ENCODE measurements at places on chromosomes 12 and 14. TPM values are rescaled to one million over a fixed set of nuclear protein-coding genes. Genes with fewer than 3 reads are reported as not detected.

DNA sequence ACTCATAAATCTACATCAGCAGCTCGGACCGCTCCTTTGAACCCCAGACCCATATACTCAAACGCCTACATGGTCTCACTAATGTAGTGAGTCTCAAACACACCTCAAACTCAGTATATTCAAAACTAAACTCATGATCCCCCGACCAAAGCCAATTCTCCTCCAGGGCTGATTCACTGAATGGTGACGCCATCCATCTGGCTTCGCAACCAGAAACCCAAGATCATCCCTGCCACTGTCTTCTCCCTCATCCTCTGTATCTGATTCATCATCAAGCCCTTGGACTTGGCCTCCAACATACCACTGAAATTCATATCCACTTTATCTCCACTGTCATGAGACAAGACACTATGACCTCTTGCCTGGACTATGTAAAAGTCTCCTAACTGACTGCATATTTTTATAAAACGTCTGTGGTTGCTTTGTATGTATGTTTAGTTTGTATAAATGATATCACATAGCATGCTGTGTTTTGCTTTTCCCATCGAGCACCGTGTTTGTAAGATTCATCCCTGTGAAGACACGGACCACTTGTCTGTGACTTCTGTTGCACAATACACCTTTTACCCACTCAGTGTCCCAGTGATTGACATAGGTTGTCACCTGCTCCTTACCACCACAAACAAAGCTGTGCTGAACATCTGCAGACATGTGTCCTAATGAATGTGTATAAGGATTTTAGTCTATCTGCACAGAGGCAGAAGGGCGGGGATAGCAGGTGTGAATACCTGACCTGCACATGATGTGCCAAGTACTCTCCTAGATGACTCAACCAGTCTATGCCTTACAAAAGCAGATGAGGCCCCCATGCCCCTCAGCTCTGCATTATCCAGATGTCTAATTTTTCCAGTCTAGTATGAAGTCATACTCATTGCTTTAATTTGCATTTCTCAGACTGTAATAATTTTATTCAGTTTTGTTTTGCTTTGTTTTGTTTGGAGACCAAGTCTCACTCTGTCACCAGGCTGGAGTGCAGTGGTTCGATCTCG is 76.9 kb downstream of the VWF start:
- no peak overlapping the region for H3K27ac ChIP-seq
- peak overlapping the region; percentile 58 for H3K4me3 ChIP-seq
- peaks cover 9% of the 10 kb centered on the region for H3K36me3 ChIP-seq
- peaks cover 5% of the 10 kb centered on the region for H3K4me1 ChIP-seq
- DNase-seq: no peak

DNA sequence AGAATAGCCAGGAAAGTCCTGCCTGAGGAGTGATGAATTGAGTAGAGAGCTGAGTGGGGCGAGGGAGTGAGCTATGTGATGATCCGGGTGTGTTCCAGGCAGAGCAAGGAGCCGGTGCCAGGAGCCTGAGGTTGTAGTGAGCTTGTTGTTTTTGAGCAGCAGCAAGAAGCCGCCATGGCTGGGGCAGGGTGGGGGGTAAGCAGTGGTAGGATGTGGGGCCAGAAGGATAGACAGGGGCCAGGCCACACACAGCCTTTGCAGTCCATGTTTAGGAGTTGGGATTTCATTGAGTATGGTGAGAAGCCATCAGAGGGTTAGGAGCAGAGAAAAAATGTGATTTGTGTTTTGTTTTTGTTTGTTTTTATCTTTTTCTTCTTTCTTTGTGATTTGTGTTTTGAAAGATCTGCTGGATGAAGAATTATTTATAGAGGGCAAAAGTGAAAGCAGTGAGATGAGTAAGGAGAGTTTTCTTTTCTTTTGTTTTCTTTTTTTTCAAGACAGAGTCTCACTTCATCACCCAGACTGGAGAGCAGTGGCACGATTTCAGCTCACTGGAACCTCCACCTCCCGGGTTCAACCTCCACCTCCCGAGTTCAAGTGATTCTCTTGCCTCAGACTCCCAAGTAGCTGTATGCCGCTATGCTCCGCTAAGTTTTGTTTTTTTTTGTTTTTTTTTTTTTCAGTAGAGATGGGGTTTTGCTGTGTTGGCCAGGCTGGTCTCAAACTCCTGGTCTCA is 92.3 kb upstream of the BCAT1 start:
- no peaks in the 10 kb centered on the region for H3K4me1 ChIP-seq
- no peak for DNase-seq
- H3K27me3 ChIP-seq: peaks cover 26% of the 10 kb centered on the region
- H3K27ac ChIP-seq: no peak overlapping the region
- no peak overlapping the region for H3K4me3 ChIP-seq

DNA sequence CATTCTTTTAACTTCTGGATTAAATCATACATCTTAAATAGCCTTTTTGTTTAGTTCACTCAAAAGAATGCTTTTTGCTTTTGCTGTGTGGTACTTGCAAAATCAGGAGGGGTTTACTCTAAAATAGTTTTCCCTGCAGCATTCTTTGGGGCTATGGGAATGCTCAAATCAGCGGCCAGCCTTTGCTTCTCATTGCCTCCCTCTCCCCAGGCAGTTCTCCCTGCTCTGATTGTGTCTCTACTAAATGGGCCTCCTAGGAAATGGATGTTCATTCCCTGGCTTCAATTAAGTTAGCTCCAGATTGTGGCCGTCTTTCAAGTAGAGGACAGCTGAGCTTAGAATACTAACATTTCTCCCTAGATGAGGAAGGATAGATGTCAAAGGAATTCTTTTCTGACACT is 4.4 kb downstream of the TULP3 start:
- no peak overlapping the region for H3K4me3 ChIP-seq
- no peak overlapping the region for H3K27ac ChIP-seq
- H3K27me3 ChIP-seq: no peaks in the 10 kb centered on the region
- no peak for DNase-seq

GRCh38 chr12:75820848-75821578 is 210.6 kb downstream of the PHLDA1 start:
- H3K4me3 ChIP-seq: no peak overlapping the region
- H3K36me3 ChIP-seq: peaks cover 2% of the 10 kb centered on the region
- peaks cover 5% of the 10 kb centered on the region for H3K4me1 ChIP-seq
- H3K27ac ChIP-seq: no peak overlapping the region
- no peak for DNase-seq

DNA sequence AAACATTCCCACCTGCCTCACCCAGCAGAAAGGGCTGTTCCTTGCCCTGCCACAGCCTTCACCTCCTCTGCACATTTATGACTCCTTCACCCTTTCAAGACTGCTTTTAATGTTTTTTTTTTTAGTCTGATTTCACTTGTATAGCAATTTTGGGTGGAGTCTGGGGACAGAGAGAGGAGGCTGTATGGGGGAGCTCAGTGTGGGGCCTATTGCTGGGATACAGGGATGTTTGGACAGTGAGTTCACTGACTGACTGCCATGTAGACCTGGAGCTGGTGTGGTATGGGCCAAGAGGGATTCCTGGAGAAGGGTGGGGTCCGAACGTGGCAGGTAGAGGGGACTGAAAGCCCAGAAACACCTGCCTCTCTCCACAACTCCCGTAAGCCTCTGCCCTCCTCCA is 1.9 kb upstream of the KRT85 start:
- DNase-seq: no peak
- peaks cover 71% of the 10 kb centered on the region for H3K27me3 ChIP-seq
- H3K4me1 ChIP-seq: peaks cover 7% of the 10 kb centered on the region
- peaks cover 2% of the 10 kb centered on the region for H3K36me3 ChIP-seq
- no peak overlapping the region for H3K4me3 ChIP-seq
- H3K27ac ChIP-seq: no peak overlapping the region

DNA sequence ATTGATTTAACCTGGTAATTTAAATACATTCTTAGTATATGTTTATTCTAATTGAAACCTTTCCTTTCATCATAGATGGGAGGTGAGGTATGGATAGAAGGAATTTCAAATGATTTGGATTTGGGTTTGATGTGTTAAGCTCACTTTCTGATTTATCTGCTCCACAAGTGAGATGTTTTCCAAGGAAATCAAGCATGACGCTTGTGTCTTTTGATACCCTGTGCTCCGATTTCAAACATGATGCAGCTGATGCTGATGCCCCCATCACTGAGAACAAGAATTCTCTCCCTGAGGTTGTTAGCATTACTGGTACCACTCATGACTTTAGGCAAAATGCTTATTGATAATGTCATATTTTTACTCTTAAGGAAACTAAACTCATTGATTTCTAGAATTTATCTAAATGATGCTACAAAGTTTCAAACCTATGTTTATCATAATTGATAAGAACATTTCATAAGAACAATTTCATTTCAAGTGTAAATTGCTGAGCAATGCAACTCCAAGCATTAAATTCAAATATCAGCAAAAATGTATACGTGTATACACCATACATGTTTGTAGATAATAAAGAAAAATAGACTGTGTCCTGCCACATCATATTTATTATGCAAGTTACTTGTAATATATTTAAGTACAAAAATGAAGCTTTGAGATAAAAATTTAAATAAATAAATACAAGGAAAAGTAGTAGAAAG is 75.5 kb upstream of the LRIG3 start:
- H3K4me1 ChIP-seq: no peaks in the 10 kb centered on the region
- no peaks in the 10 kb centered on the region for H3K27me3 ChIP-seq
- no peak overlapping the region for H3K4me3 ChIP-seq

DNA sequence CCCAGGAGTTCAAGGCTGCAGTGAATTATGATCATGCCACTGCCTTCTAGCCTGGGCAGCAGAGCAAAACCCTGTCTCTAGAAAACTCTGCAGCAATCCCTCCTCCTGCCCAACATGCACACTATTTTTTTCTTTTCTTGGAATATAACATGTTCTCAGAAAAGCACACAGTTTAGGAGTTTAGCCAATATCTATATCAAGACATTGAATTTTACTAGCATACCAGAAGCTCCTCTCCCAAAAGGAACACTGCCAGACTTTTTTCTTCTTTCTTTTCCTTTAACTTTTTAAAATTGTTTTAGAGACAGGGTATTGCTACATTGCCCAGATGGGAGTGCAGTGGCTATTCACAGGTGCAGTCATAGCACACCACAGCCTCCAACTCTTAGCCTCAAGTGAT is 107.1 kb upstream of the AEBP2 start:
- no peak overlapping the region for H3K27ac ChIP-seq
- no peaks in the 10 kb centered on the region for H3K4me1 ChIP-seq

DNA sequence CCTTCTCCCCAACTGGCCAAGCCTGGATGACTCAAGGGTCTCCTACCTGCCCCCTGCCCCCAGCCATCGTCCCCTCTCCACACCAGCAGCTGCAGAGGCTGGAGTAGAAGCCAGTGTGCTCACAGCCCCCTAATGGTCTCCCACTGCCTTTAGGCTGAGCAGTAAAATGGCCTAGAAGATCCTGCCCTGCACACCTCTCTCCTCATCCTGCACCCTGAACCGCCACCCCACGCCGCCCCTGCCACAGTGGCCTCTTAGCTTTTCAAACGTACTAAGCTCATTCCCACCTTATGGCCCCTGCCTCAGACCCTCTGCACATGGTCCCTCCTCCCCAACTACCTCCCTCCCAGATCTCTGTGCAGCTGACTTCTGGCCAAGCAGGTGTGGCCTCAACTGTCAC is 46.3 kb downstream of the RBM19 start:
- H3K4me1 ChIP-seq: no peaks in the 10 kb centered on the region
- H3K4me3 ChIP-seq: no peak overlapping the region
- DNase-seq: no peak
- no peaks in the 10 kb centered on the region for H3K27me3 ChIP-seq
- H3K36me3 ChIP-seq: peaks cover 10% of the 10 kb centered on the region

- no peak overlapping the region for H3K27ac ChIP-seq
- DNase-seq: no peak
- H3K4me3 ChIP-seq: no peak overlapping the region
- no peaks in the 10 kb centered on the region for H3K4me1 ChIP-seq
- H3K27me3 ChIP-seq: peaks cover 22% of the 10 kb centered on the region
- peaks cover 2% of the 10 kb centered on the region for H3K36me3 ChIP-seq
These were observed 183.5 kb downstream of the NUAK1 start for GRCh38 chr12:105954951-105955931.

DNA sequence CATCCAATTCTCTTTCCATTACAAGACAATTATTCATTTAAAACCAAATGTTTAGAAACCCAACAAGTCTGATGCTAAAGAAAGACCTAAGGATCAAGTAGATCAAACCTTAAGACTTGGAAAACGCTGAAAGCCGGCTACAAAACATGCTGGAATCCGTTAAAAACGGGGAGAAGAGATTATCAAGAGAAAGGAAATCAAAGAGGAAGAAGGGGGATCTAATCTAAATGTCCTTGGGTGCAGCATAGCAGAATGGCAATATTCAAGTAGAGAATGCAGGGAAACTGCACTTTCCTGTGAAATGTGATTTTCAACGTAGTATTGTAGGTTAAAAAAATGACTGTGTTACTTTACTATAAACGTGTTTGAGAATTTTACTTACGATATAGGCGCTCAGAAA is 1.3 kb downstream of the PPP1R13B start:
- H3K36me3 ChIP-seq: no peaks in the 10 kb centered on the region
- H3K4me3 ChIP-seq: peak overlapping the region; percentile 91
- DNase-seq: no peak
- peak overlapping the region; percentile 39 for H3K27ac ChIP-seq
- peaks cover 16% of the 10 kb centered on the region for H3K4me1 ChIP-seq

DNA sequence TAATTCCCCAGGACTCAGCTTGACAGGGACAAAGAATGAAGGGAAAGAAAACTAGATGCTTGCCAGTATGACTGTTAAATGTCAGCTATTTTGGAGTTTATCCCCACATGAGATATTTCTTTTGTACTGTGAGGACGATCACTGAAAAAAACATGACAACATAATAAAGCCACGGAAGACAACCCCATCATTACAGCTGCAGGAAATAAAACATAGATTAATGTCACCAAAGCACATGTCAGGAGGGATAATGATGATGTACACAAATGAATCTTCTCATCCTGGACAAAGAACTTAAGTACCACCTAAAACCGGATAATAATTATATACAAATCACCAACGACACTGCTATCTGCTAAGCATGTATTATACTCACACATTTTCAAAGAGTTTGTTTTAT is 84.6 kb upstream of the GRIP1 start:
- peaks cover 17% of the 10 kb centered on the region for H3K27me3 ChIP-seq
- no peaks in the 10 kb centered on the region for H3K36me3 ChIP-seq
- H3K4me1 ChIP-seq: peaks cover 9% of the 10 kb centered on the region
- DNase-seq: no peak
- H3K27ac ChIP-seq: no peak overlapping the region

DNA sequence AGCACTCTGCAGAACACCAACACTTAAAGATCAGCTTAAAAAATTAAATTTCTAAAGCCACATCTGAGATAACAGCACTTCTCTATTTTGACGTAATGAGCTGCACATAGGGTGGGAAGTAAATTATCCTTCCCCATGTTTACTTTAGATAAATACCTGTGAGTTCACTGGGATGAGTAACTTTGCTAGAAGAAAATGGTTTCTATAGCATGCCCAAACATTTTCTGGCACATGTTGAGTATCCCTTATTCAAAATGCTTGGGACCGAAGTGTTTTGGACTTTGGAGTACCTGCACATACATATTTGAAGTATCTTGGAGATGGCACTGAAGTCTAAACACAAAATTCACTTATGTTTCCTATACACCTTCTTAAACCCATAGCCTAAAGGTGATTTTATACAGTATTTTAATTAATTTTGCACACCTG is 6.6 kb downstream of the SLC38A2 start:
- H3K4me1 ChIP-seq: peaks cover 46% of the 10 kb centered on the region
- H3K4me3 ChIP-seq: no peak overlapping the region
- no peak for DNase-seq
- peak overlapping the region; percentile 45 for H3K27ac ChIP-seq

CLEC6A gene
- not detected for total RNA-seq

FBXO33 gene
- total RNA-seq: 47.8 TPM

SERPINA3 gene
- total RNA-seq: not detected

DPF3 gene
- total RNA-seq: 0.13 TPM

ENTPD5 gene
- 8.3 TPM for total RNA-seq

RGS6 gene
- total RNA-seq: 0.90 TPM

FBXO21 gene
- total RNA-seq: 61.7 TPM

SLC15A4 gene
- 17.2 TPM for total RNA-seq

All from T-helper 17 cell (primary cell).